ENCODE measurements at places on chromosomes 3 and 15.

- DNase-seq, result no peak
Observed at GRCh38 chr3:80285388-80285787, 517.6 kb upstream of the ROBO1 start.

DNA sequence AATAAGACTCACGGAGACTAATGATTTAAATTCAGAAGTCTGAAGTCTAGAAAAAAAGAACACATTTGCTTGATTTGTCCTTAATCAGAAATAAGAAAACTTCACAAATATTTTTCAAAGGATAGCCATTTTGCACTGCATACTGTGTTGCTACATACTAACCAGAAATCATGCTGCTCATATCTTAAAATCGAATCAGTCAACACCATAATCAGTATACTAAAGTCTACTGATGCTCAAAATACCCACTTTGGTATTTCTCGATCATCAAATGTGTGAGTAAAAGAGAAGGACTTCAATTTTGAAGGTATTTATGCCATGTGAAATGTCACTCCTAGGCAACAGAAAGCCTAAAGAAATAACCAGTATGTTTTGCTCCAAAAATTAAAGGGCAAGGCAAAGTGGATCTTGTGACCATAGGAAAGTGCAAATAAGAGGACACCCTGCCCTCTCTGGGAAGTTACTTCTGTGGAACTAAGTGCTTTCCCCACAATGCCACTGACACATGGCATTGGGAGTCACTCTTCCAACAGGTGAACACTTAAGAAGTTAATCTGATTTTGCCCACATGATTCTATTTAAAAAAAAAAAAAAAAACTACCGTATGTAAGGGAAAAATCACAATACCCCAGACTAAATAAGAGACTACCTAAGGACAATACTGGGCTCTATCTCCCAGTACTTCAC lies 2.7 kb downstream of the LRIG1 start:
- DNase-seq, result no peak

- DNase-seq, result no peak
Observed at GRCh38 chr3:178308771-178309170, 227.5 kb upstream of the KCNMB2 start.

DNA sequence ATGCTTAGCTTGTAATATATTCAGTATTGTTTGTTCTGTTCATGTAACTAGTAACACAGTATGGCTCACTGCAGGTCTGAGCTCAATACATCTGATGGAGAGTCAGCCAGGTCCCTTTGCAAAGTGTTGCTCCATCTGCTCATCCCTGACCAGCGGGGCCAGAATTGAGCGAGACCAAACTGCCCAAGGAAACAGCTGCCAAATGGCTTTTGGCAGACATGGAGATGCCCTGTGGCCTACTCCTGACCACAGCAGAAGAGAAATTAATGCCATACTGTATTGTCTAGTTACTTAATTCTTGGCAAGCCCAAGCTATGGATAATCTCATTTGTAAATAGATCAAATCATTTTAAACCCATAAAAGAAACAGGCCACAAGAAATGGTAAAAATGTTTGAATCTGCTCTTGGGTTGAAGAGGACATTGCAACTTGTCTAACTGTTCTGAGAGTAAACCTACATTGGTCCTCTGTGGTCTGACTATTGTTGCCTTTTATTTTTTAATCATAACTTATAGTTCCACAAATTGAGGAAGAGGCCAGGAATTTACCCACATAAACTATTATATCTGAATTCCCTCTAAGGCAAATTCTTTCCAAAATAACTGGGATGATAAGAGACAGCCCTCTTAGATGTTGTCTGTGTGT lies 209.5 kb downstream of the EBLN2 start:
- no peak for DNase-seq

DNA sequence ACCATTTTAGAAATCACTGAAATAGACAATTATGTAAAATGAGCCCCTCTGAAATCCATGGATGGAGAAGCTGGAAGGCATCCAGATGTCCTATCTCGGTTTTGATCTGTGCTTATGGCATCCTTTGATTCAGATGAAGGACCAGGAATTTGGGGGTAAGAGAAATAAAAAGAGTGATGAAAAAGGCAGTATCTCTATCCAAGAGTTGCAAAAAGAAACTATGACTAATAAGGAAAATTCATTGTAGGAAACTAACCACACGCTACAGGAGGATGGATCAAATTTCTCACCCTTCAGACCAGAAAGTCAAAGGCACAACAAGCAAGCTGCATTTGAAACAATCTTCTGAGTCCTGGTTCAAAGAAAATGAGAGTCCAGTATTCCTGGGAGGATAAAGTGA lies 34.8 kb downstream of the SRGAP3 start:
- no peak for DNase-seq
